Activated CD4-positive, alpha-beta memory T cell treated with anti-CD3 and anti-CD28 coated beads, Interleukin-2, amount 10 ng/mL, durations not matched to agents 7 days and 5 days (primary cell): ENCODE measurements at places on chromosomes 5 and 9. TPM values are rescaled to one million over a fixed set of nuclear protein-coding genes. Genes with fewer than 3 reads are reported as not detected.

Gene HMMR
- 75.7 TPM for total RNA-seq

Gene KCNT1
- total RNA-seq: 0.08 TPM

Gene C1QTNF2
- total RNA-seq: not detected

Gene LCN1
- total RNA-seq: not detected

Gene TRPM3
- not detected for total RNA-seq

Gene ROPN1L
- total RNA-seq: 5.5 TPM

DNA sequence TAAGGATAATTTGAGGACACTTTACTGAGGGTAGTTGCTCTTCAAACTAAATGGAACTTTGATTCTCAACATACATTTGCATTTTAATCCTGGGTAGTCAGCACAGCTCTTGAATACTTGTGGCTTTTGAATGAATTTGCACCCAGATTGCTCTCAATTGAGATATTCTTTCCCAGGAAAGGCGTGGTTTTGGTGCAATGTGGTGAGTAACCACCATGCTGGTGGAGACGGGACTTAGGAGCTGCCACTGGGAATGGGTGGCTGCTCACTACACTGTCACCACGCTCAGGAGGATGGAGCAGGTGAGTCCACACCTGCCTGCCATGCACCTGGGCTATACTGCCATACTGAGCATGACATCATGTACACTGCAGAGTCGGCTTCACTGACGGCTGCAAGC, 99.2 kb downstream of the IRX1 start:
- H3K27me3 ChIP-seq: no peaks in the 10 kb centered on the region
- no peaks in the 10 kb centered on the region for H3K36me3 ChIP-seq
- H3K4me1 ChIP-seq: no peaks in the 10 kb centered on the region
- no peak overlapping the region for H3K4me3 ChIP-seq
- no peak for DNase-seq
- H3K27ac ChIP-seq: no peak overlapping the region

GRCh38 chr9:130264414-130265350, 878 bp upstream of the HMCN2 start:
- no peak overlapping the region for H3K4me3 ChIP-seq
- DNase-seq: no peak
- no peaks in the 10 kb centered on the region for H3K36me3 ChIP-seq
- H3K27me3 ChIP-seq: peaks cover 59% of the 10 kb centered on the region
- H3K4me1 ChIP-seq: peaks cover 2% of the 10 kb centered on the region

DNA sequence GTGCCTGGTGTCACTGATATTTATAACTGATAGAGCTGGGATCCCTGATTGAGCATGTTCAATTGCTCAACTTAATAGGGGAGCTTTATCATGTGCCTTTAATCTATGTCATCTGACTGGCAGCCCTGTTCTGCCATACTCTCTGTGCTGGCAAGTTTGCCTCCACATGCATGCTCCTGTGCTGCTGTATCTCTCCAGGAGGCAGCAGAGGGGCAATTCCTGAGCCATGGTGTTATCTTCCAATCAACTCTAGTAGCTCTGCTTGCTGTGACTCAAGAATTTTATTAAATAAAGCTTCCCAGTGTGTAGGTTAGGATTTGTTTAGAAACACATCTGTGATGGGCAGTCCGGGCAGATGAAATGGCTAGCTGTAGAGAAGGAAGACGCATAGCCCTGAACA, 642.0 kb downstream of the KIF4B start:
- no peak overlapping the region for H3K4me3 ChIP-seq
- no peaks in the 10 kb centered on the region for H3K27me3 ChIP-seq
- no peaks in the 10 kb centered on the region for H3K4me1 ChIP-seq
- H3K27ac ChIP-seq: no peak overlapping the region
- H3K36me3 ChIP-seq: no peaks in the 10 kb centered on the region

GRCh38 chr9:127923771-127924170, 6.8 kb downstream of the PIP5KL1 start:
- H3K27ac ChIP-seq: no peak overlapping the region
- H3K4me1 ChIP-seq: peaks cover 44% of the 10 kb centered on the region
- H3K4me3 ChIP-seq: no peak overlapping the region
- peaks cover 31% of the 10 kb centered on the region for H3K27me3 ChIP-seq

- no peak for DNase-seq
- peaks cover 53% of the 10 kb centered on the region for H3K36me3 ChIP-seq
- no peaks in the 10 kb centered on the region for H3K27me3 ChIP-seq
- H3K27ac ChIP-seq: no peak overlapping the region
- H3K4me1 ChIP-seq: no peaks in the 10 kb centered on the region
Measured at GRCh38 chr5:50823568-50823967, 157.1 kb downstream of the PARP8 start.

DNA sequence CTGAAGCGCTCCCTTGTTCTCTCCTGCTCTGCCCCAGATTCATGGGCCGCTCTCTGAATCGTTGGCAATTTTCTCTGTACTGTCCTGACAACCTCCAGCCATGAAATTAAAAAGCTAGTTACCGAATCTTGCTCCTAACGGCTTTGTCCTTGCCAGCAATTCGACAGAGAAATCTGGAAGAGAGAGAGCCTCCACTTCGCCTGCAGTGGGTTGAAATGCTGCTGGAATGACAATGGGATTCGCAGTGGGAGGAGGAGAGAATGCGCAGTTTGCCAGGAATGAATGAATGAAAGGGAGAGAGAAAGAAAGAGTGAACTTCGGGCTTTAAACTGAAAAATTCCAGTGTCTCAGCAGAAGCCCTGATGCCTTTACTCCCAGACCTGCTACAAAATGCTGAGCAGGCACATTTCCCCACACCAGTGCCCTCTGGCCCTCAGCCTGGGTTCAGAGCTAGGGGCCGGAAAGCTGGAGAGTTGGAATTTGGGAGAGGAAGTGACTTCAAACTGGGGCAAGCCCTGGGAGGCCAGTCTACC, 11.5 kb upstream of the BOD1 start:
- H3K4me3 ChIP-seq: no peak overlapping the region
- no peak overlapping the region for H3K27ac ChIP-seq
- no peak for DNase-seq
- peaks cover 2% of the 10 kb centered on the region for H3K27me3 ChIP-seq

- no peak overlapping the region for H3K27ac ChIP-seq
- DNase-seq: no peak
- no peaks in the 10 kb centered on the region for H3K4me1 ChIP-seq
- H3K4me3 ChIP-seq: no peak overlapping the region
- H3K36me3 ChIP-seq: no peaks in the 10 kb centered on the region
Measured at GRCh38 chr5:135503871-135504270, 31.9 kb downstream of the NEUROG1 start.

DNA sequence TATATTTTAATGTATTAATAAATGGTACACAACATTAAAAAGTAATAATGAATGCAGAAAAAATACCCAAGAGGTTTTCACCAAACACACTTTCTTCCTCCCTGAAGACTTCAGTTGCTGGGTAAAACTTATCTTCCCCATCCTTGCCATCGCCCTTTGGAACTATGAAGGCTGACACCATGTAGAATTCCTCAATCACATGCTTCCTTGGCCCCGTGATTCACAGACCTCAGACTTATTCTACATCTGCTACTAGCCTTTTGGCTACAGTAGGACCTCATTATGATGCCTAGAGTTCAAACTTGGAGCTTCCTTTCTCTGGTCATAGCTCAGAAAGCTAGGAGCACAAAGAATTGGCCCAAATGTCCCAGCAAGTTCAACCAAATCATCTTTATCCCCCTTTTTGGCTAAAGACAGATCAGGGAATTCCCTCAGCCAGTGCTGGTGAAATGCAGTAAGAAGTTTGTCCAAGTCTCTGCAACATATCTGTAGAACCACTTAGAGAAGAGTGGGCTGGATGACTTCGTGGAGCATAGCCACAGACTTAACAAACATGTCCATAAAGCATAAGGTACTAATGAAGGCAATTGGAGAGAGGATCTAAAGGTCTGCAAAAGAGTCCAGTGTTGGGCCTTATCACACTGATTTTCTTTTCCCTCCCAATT, 253.5 kb downstream of the SEC61B start:
- no peaks in the 10 kb centered on the region for H3K4me1 ChIP-seq
- no peak overlapping the region for H3K27ac ChIP-seq
- H3K27me3 ChIP-seq: peaks cover 23% of the 10 kb centered on the region
- H3K36me3 ChIP-seq: no peaks in the 10 kb centered on the region
- DNase-seq: no peak
- H3K4me3 ChIP-seq: no peak overlapping the region

GRCh38 chr5:150606476-150606875, 34.0 kb upstream of the SYNPO start:
- H3K36me3 ChIP-seq: no peaks in the 10 kb centered on the region
- no peaks in the 10 kb centered on the region for H3K27me3 ChIP-seq
- no peak for DNase-seq
- no peak overlapping the region for H3K27ac ChIP-seq
- H3K4me3 ChIP-seq: no peak overlapping the region
- H3K4me1 ChIP-seq: no peaks in the 10 kb centered on the region

GRCh38 chr9:131386281-131386680, 7.6 kb upstream of the PRRC2B start:
- DNase-seq: no peak
- no peaks in the 10 kb centered on the region for H3K36me3 ChIP-seq
- H3K4me3 ChIP-seq: no peak overlapping the region
- H3K27me3 ChIP-seq: peaks cover 11% of the 10 kb centered on the region

GRCh38 chr5:150589862-150590601, 50.4 kb upstream of the SYNPO start:
- no peak for DNase-seq
- no peaks in the 10 kb centered on the region for H3K27me3 ChIP-seq
- H3K36me3 ChIP-seq: no peaks in the 10 kb centered on the region
- H3K4me1 ChIP-seq: no peaks in the 10 kb centered on the region
- no peak overlapping the region for H3K4me3 ChIP-seq

DNA sequence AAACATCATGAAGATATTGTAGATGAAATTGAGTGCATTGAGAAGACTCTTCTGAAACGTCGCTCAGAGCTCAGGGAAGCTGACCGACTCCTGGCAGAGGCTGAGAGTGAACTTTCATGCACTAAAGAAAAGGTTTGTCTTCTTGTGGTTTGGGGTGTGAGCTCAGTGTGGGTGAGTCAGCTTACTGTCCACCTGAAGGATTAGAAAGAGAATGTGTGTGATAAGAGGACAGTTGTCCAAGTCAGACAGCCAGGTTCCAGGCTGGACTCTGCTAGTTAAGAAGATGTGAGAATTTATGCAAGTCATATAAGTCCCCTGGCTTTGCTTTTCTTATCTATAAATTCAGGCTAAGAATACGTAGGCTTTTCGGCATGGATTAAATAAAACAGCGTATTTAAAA, 46.9 kb downstream of the RAB14 start:
- H3K27me3 ChIP-seq: no peaks in the 10 kb centered on the region
- peaks cover 78% of the 10 kb centered on the region for H3K36me3 ChIP-seq
- peak overlapping the region; percentile 41 for H3K27ac ChIP-seq
- DNase-seq: no peak

DNA sequence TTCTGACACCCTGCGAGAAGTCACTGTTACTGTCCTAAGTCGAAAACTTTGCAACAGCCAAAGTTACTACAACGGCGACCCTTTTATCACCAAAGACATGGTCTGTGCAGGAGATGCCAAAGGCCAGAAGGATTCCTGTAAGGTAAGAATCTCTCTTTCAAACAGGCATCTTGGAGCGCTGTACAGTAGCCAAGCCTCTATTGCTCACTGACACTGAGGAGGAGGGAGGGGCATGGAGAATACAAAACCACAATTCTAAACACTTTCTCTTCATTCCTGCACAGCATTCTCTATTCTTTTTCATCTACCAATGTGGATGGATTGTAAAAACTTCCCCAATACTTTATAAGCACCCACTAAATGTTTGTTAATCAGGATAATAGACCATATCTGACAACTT, 7.4 kb downstream of the GZMK start:
- no peak for DNase-seq
- H3K27me3 ChIP-seq: no peaks in the 10 kb centered on the region
- H3K4me3 ChIP-seq: no peak overlapping the region
- H3K4me1 ChIP-seq: peaks cover 62% of the 10 kb centered on the region
- no peak overlapping the region for H3K27ac ChIP-seq

GRCh38 chr9:87034841-87035240, 87.5 kb upstream of the GAS1 start:
- no peak overlapping the region for H3K4me3 ChIP-seq
- no peaks in the 10 kb centered on the region for H3K36me3 ChIP-seq
- no peak for DNase-seq
- no peaks in the 10 kb centered on the region for H3K27me3 ChIP-seq
- H3K27ac ChIP-seq: no peak overlapping the region

GRCh38 chr5:92418341-92418740, 1035.2 kb upstream of the ARRDC3 start:
- no peaks in the 10 kb centered on the region for H3K36me3 ChIP-seq
- no peaks in the 10 kb centered on the region for H3K27me3 ChIP-seq
- no peak for DNase-seq
- no peak overlapping the region for H3K27ac ChIP-seq
- no peak overlapping the region for H3K4me3 ChIP-seq
- H3K4me1 ChIP-seq: no peaks in the 10 kb centered on the region

- peak overlapping the region; percentile 69 for H3K4me3 ChIP-seq
- H3K36me3 ChIP-seq: peaks cover 12% of the 10 kb centered on the region
- no peaks in the 10 kb centered on the region for H3K27me3 ChIP-seq
Measured at GRCh38 chr9:136532799-136533774, 12.8 kb downstream of the NOTCH1 start.

DNA sequence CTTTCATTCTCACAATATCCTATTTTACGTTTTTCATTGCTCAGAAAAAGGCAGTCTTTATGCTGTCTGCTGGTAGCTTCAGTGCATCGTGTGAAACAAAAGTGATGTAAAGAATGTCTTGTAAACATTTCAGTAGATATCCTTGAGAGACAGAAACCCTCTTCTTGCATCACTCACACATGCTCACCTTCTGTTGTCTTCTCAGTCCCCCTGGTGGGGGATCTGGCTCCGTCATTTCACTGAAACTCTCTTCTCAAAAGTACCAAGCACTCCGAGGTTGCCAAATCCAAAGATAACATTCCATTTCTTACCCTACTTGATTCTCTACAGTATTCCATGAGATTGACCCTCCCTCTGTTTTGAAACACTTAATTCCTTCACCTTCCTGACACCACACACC, 46.1 kb upstream of the PCA3 start:
- no peaks in the 10 kb centered on the region for H3K4me1 ChIP-seq
- H3K4me3 ChIP-seq: no peak overlapping the region
- H3K27me3 ChIP-seq: peaks cover 16% of the 10 kb centered on the region
- H3K36me3 ChIP-seq: no peaks in the 10 kb centered on the region
- DNase-seq: no peak

- no peaks in the 10 kb centered on the region for H3K36me3 ChIP-seq
- DNase-seq: no peak
- peaks cover 13% of the 10 kb centered on the region for H3K27me3 ChIP-seq
- H3K4me1 ChIP-seq: no peaks in the 10 kb centered on the region
- no peak overlapping the region for H3K4me3 ChIP-seq
- H3K27ac ChIP-seq: no peak overlapping the region
Measured at GRCh38 chr5:138594305-138595058, 19.3 kb upstream of the HSPA9 start.

GRCh38 chr9:122347348-122348287, 23.2 kb upstream of the PTGS1 start:
- H3K4me3 ChIP-seq: peak overlapping the region; percentile 70
- H3K36me3 ChIP-seq: no peaks in the 10 kb centered on the region
- DNase-seq: peak; percentile 31
- peaks cover 40% of the 10 kb centered on the region for H3K27me3 ChIP-seq
- no peak overlapping the region for H3K27ac ChIP-seq

GRCh38 chr9:95834281-95834907, 41.1 kb upstream of the ERCC6L2 start:
- no peak for DNase-seq
- peaks cover 5% of the 10 kb centered on the region for H3K36me3 ChIP-seq
- peaks cover 17% of the 10 kb centered on the region for H3K4me1 ChIP-seq
- no peak overlapping the region for H3K27ac ChIP-seq

- H3K27ac ChIP-seq: no peak overlapping the region
- H3K4me1 ChIP-seq: no peaks in the 10 kb centered on the region
- DNase-seq: no peak
- H3K36me3 ChIP-seq: no peaks in the 10 kb centered on the region
- H3K4me3 ChIP-seq: no peak overlapping the region
Measured at GRCh38 chr5:137303509-137303908, 195.6 kb downstream of the SPOCK1 start.

- no peak for DNase-seq
- peaks cover 8% of the 10 kb centered on the region for H3K4me1 ChIP-seq
- H3K36me3 ChIP-seq: peaks cover 6% of the 10 kb centered on the region
Measured at GRCh38 chr5:59149271-59149670, 566.4 kb downstream of the RAB3C start.
